ENCODE measurements at places on chromosomes 6 and 20.
A peak's percentile ranks its signal among the peaks of the same experiment; 100 is the strongest.

GRCh38 chr20:5608442-5609161 is 141.6 kb upstream of the SHLD1 start:
- no peak overlapping the region for H3K4me3 ChIP-seq
- no peak overlapping the region for H3K27ac ChIP-seq
- no peaks in the 10 kb centered on the region for H3K36me3 ChIP-seq
- DNase-seq = no peak
- no peaks in the 10 kb centered on the region for H3K4me1 ChIP-seq

DNA sequence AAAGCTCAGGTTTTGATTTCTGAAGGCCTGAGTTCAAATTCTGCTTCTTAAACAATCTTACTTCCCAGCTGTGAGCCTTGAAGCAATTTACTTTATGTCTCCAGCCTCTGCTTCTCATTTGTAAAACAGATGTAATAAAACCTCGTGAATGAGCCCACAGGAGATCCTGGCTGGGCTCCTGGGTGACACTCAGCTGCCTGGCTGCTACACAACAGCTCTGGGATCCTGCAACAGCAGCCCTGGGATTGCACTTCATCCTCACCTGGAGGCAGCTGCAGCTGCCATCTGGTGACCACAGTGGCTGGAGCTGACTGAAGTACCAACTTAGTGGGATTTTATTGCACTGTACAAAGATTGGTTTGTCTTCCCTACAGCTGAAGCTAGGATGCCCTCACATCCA is 98.6 kb downstream of the NDUFAF5 start:
- no peak overlapping the region for H3K4me3 ChIP-seq
- no peaks in the 10 kb centered on the region for H3K27me3 ChIP-seq
- DNase-seq = no peak
- H3K4me1 ChIP-seq = no peaks in the 10 kb centered on the region

GRCh38 chr20:35985806-35986205 is 17.4 kb downstream of the CNBD2 start:
- H3K27ac ChIP-seq = no peak overlapping the region
- no peak for DNase-seq
- H3K4me3 ChIP-seq = no peak overlapping the region
- H3K27me3 ChIP-seq = no peaks in the 10 kb centered on the region
- no peaks in the 10 kb centered on the region for H3K36me3 ChIP-seq
- no peaks in the 10 kb centered on the region for H3K4me1 ChIP-seq

- H3K4me3 ChIP-seq = no peak overlapping the region
- H3K27ac ChIP-seq = no peak overlapping the region
- DNase-seq = no peak
- H3K36me3 ChIP-seq = no peaks in the 10 kb centered on the region
- H3K4me1 ChIP-seq = peaks cover 4% of the 10 kb centered on the region
- no peaks in the 10 kb centered on the region for H3K27me3 ChIP-seq
Observed at GRCh38 chr20:48411245-48411644, 416.6 kb downstream of the PREX1 start.

DNA sequence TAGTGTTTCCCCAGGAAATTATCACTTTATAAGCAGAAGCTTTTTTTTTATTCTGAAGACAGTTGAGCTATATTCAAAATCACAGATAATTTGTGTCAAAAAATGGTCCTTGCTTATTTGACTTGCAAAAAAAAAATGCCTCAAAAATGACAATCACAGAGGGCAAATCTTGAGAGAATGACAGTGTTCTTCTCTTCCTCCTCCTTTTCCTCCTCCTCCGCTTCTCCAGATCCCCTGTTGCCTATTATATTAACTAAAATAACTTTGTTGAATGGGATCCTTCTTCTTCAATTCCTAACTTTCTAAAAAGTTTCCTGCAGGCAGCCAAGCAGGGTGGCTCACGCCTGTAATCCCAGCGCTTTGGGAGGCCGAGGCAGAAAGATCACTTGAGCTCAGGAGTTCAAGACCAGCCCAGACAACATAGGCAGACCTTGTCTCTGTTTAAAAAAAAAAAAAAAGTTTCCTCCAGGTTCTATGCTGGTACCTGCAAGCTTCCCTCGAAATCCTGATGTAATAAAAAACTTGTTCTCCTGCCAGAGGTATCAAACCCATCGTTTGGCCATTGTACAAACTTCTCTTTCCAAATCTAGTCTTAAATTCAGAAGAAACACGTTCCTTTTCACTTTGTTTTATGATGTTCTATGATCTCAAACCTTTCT is 128.6 kb downstream of the IPCEF1 start:
- no peaks in the 10 kb centered on the region for H3K36me3 ChIP-seq
- DNase-seq = no peak
- no peaks in the 10 kb centered on the region for H3K4me1 ChIP-seq
- H3K27me3 ChIP-seq = no peaks in the 10 kb centered on the region
- H3K4me3 ChIP-seq = no peak overlapping the region
- no peak overlapping the region for H3K27ac ChIP-seq

GRCh38 chr6:115885636-115886366 is 174.9 kb downstream of the FRK start:
- H3K27ac ChIP-seq = no peak overlapping the region
- H3K4me3 ChIP-seq = no peak overlapping the region
- no peak for DNase-seq
- H3K36me3 ChIP-seq = no peaks in the 10 kb centered on the region
- H3K27me3 ChIP-seq = no peaks in the 10 kb centered on the region
- H3K4me1 ChIP-seq = no peaks in the 10 kb centered on the region

- no peak for DNase-seq
- H3K4me1 ChIP-seq = no peaks in the 10 kb centered on the region
- H3K27me3 ChIP-seq = no peaks in the 10 kb centered on the region
- no peak overlapping the region for H3K27ac ChIP-seq
- no peaks in the 10 kb centered on the region for H3K36me3 ChIP-seq
Observed at GRCh38 chr6:228881-229651, 63.2 kb upstream of the DUSP22 start.

- no peak for DNase-seq
- no peaks in the 10 kb centered on the region for H3K36me3 ChIP-seq
- no peak overlapping the region for H3K4me3 ChIP-seq
Observed at GRCh38 chr6:36999751-37000125, 5.7 kb upstream of the FGD2 start.

GRCh38 chr6:14393910-14394309 is 276.3 kb downstream of the CD83 start:
- H3K4me1 ChIP-seq = no peaks in the 10 kb centered on the region
- H3K4me3 ChIP-seq = no peak overlapping the region
- DNase-seq = no peak
- H3K27me3 ChIP-seq = no peaks in the 10 kb centered on the region
- H3K36me3 ChIP-seq = no peaks in the 10 kb centered on the region
- no peak overlapping the region for H3K27ac ChIP-seq

DNA sequence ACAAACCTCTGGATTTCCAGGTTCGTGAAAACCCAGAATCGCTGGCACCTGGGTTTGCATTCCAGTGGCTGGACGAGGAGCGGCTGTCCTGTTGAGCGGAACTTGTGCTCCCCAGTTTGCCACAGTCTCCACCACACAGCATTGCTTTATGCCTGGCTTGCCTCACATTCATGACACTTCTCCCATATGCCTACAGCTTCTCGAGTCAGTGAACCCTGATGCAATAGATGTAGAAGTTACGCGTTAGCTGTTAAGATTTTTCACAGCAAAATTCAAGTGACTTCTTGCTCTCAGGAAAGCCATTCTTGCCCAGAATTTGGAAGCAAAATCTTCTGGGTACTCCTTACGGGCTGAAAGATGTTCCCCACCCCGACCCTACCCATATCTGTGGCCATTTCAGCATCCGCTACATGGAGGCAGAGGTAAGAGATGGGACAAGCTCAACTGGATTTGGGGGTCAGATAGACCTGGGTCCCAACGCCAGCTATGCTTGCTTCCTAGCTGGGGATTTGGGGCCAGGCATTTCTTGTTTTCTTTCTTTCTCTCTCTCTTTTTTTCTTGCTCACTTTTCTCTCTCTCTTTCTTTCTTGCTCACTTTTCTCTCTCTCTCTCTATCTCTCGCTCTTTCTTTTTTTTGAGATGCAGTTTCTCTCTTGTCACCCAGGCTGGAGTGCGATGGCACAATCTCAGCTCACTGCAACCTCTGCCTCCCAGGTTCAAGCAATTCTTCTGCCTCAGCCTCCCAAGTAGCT is 12.4 kb upstream of the GDAP1L1 start:
- no peaks in the 10 kb centered on the region for H3K36me3 ChIP-seq
- 0 out of 2 replicates have a peak, but pooled peaks cover 2% of the 10 kb centered on the region for H3K4me1 ChIP-seq
- no peaks in the 10 kb centered on the region for H3K27me3 ChIP-seq

GRCh38 chr20:51926670-51927305 is 124.5 kb upstream of the SALL4 start:
- H3K36me3 ChIP-seq = no peaks in the 10 kb centered on the region
- H3K4me3 ChIP-seq = no peak overlapping the region
- no peak for DNase-seq
- no peak overlapping the region for H3K27ac ChIP-seq
- H3K4me1 ChIP-seq = no peaks in the 10 kb centered on the region
- no peaks in the 10 kb centered on the region for H3K27me3 ChIP-seq

GRCh38 chr6:14066782-14067406 is 50.7 kb upstream of the CD83 start:
- H3K4me1 ChIP-seq = no peaks in the 10 kb centered on the region
- H3K4me3 ChIP-seq = no peak overlapping the region
- peak; percentile 54 for DNase-seq

DNA sequence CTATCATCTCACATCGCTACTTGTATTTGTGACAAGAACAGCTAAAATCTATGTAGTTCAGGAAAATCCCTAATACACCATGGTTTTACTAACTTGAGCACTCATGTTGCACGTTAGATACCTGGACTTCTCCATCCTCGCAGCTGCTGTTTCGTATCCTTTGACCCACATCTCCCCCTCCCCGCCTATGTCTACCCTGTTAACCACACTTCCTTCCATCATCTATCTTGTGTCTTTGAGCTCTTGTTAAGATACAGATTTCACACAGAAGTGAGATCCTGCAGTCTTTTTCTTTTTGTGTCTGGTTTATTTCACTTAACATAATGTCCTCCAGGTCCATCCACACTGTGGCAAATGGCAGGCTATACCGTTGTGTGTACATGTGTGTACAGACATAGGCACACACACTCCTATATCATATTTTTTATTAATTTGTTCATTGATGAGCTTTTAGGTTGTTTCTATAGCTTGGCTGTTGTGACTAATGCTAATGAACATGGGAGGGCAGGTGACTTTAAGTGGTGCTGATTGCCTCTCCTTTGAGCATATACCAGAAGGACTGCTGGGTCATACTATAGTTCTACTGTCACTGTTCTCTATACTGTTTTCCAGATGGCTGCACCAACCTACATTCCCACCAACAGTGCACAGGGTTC is 117.8 kb downstream of the WDR27 start:
- no peaks in the 10 kb centered on the region for H3K4me1 ChIP-seq
- H3K4me3 ChIP-seq = no peak overlapping the region
- no peak for DNase-seq
- no peaks in the 10 kb centered on the region for H3K36me3 ChIP-seq
- H3K27ac ChIP-seq = no peak overlapping the region

DNA sequence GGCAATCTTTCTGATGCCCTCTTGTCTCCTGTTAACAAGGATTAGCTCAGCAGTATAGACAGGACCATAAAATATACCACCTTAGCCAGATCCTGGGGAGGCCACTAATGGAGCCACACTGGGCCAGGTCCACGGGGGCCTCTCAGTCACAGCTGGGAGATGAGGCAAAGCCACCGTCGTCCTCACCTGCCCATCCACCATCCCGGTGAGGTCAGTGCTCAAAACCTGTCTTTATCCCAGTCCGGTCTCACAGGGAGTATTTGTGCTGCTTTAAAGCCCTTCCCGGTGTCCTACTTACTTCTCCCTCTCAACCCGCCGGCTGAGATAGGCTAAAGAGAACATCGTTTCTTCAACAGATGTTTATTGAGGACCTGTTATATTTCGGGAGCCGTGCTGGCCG is 104.3 kb downstream of the EDN3 start:
- H3K27me3 ChIP-seq = no peaks in the 10 kb centered on the region
- DNase-seq = no peak
- H3K4me1 ChIP-seq = no peaks in the 10 kb centered on the region
- no peaks in the 10 kb centered on the region for H3K36me3 ChIP-seq

GRCh38 chr6:70738028-70738427 is 70.3 kb downstream of the SMAP1 start:
- H3K27me3 ChIP-seq = no peaks in the 10 kb centered on the region
- H3K4me1 ChIP-seq = no peaks in the 10 kb centered on the region
- DNase-seq = no peak
- H3K27ac ChIP-seq = no peak overlapping the region

DNA sequence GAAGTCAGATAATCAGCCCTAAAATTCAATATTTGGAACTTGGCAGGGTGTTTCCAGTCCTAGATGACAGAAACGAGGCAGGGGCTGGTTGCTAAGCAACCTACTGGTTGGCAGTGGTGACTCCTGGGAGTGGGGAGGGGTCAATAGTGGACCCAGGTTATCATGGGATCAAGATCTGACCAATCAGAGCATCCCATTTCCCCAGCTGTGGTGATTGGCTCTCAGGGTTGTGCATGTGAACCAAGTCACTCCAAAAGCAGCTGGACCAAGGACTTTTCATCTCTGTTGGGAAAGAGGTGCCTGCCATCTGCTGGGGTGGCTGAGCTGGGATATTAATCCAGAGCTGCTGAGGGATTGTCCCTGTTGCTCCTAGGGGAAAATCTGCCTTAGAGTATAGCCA is 253.4 kb downstream of the PREX1 start:
- H3K4me1 ChIP-seq = no peaks in the 10 kb centered on the region
- DNase-seq = peak; percentile 29
- H3K27ac ChIP-seq = no peak overlapping the region
- H3K4me3 ChIP-seq = no peak overlapping the region
